SJSA1 (cell line): ENCODE measurements at places on chromosomes 7 and 10.

DNA sequence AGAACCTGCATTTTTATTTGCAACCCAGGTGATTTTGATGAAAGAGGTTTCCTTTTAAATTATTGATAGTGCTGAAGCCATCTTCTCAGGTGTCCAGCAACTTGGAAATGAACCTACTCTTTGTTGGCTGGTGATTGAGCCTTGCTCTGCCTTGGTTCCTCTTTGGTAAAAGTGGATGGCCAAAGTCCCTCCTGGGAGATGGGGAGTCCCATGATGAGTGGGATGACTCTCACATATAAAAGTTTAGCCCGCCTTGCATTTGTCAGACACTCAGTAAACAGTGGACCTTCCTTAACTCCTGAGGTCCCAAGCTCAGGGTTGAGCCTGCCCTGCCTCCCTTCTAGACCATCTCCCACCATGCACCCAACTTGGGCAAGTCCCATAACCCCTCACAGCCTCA, 28.9 kb upstream of the KAT6B start:
- H3K27ac ChIP-seq, result no peak overlapping the region
- H3K4me1 ChIP-seq, result peaks cover 3% of the 10 kb centered on the region
- H3K4me3 ChIP-seq, result no peak overlapping the region
- H3K36me3 ChIP-seq, result no peaks in the 10 kb centered on the region

DNA sequence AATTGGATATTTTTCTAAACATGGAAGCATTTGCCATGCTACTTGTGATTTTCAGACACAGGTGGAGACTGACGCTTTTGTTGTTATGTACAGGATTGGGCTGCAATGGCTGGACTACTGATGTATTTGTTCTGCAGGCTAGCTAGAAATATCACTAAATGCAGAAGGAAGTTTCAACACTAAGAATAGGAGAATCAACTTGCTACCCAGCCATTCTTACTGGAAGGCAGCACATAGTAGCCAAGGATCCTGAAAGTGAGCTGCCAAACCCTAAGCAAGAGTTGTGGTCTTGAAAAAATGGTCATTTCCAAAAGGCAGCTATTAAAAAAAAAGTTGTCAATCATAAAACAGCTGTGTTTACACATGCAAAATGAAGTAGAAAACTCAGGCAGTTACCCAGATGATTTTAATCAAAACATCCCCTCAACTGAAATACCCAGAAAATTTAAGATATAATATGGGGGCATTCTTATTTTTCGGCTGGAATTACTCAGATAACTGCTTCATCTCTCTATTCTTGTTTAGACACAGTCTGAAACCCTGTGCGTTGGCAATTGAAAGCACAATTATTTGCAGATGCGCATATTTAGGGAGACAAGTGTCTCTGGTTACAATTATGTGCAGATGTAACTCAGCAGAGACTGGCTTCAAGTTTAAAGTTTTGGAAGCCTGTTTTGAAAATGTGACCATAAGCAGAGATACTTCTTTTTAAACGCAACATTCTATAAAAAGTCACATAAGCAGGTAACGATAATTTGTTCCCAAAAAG, 31.2 kb downstream of the GFRA1 start:
- H3K4me1 ChIP-seq, result no peaks in the 10 kb centered on the region
- no peak overlapping the region for H3K4me3 ChIP-seq

DNA sequence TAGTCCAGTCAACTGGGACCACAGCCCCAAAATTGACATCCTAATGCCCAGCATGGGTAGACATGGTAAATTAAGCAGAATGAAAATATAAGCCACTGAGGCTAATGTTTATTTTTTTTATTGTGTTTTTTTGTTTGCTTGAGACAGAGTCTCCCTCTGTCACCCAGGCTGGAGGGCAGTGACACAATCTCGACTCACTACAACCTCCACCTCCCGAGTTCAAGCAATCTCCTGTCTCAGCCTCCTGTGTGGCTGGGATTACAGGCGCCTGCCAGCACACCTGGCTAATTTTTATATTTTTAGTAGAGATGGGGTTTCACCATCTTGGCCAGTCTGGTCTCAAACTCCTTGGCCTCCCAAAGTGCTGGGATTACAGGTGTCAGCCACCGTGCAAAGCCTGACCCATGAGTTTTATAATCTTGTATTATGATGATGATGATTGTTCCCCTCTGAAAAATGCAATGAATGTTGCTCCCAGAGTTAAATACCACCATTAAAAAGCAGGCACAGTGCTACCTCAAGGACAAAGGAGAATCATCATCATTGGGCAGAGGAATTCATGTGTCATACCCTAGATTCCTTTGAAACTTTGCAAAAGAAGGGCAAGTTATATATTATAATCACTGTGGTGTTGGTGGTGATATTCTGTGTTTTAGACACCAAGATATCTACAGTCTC, 228.0 kb downstream of the PARD3 start:
- H3K36me3 ChIP-seq, result no peaks in the 10 kb centered on the region
- DNase-seq, result no peak
- H3K4me1 ChIP-seq, result peaks cover 28% of the 10 kb centered on the region
- H3K27ac ChIP-seq, result no peak overlapping the region

DNA sequence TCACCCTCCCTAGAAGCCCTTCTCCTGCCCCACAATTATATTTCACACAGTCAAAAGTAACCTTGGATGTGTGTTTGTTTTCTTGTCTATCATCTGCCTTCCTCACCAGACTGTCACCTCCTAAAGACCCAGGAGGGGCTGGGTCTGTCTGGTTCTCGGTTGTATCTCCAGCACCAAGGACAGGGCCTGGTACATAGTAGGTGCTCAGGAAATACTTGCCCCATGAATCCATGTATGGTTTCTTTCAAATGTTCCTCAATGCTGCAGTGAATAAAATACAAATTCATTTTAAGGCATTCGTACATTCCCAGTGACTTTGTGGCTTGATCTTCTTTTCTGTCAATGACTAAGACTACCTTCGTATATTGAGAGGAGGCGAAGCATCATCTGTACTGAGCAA, 122.9 kb upstream of the ZNF716 start:
- no peak overlapping the region for H3K27ac ChIP-seq
- H3K4me1 ChIP-seq, result no peaks in the 10 kb centered on the region
- no peaks in the 10 kb centered on the region for H3K36me3 ChIP-seq

- no peak for DNase-seq
- H3K4me1 ChIP-seq, result no peaks in the 10 kb centered on the region
- H3K27ac ChIP-seq, result no peak overlapping the region
- H3K36me3 ChIP-seq, result no peaks in the 10 kb centered on the region
Observed at GRCh38 chr10:133185916-133186315, 25.9 kb downstream of the KNDC1 start.

GRCh38 chr10:71911296-71911953, 52.8 kb upstream of the CHST3 start:
- no peaks in the 10 kb centered on the region for H3K36me3 ChIP-seq
- no peak for DNase-seq
- no peaks in the 10 kb centered on the region for H3K4me1 ChIP-seq
- no peaks in the 10 kb centered on the region for H3K27me3 ChIP-seq
- no peak overlapping the region for H3K4me3 ChIP-seq
- H3K27ac ChIP-seq, result no peak overlapping the region

- H3K36me3 ChIP-seq, result 0 out of 2 replicates have a peak, but pooled peaks cover 3% of the 10 kb centered on the region
- peak overlapping the region; percentile 86 for H3K4me3 ChIP-seq
- peaks cover 44% of the 10 kb centered on the region for H3K4me1 ChIP-seq
- peak; percentile 8 for DNase-seq
- H3K27ac ChIP-seq, result peak overlapping the region; percentile 77
- no peaks in the 10 kb centered on the region for H3K27me3 ChIP-seq
Observed at GRCh38 chr7:42237811-42238541, 967 bp upstream of the GLI3 start.

GRCh38 chr10:18409599-18410397, 241.6 kb downstream of the NSUN6 start:
- no peaks in the 10 kb centered on the region for H3K4me1 ChIP-seq
- H3K36me3 ChIP-seq, result no peaks in the 10 kb centered on the region
- no peak overlapping the region for H3K27ac ChIP-seq
- no peak for DNase-seq
- no peak overlapping the region for H3K4me3 ChIP-seq

DNA sequence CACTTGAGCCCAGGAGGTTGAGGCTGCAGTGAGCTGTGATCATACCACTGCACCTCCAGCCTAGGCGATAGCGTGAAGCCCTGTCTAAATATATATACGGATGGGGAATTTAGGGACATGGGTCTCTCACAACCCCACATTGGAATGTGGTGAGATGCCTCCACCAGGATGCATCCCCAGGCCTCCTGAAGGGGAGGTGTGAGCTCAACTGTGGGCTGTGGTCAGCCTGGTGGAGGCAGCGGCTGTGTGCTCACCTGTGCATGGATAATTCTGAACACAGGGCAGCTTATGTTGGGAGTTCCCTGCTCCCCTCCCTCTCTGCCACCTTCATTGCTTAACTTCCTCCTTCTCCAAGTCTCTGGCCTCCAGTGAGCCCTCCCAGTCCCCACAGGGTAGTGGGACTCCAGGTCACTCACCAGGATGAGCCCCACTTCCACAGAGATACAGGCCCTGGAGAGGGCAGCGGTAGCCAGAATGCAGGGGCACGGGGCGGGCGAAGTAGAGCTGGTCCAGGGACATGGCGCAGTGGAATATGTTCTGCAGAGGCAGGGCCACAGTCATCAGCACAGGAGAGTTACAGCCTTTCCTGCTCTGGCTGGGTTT, 30.4 kb downstream of the PYROXD2 start:
- H3K4me1 ChIP-seq, result peaks cover 9% of the 10 kb centered on the region
- peaks cover 7% of the 10 kb centered on the region; the same call in 1 of the 2 replicates for H3K36me3 ChIP-seq
- H3K27ac ChIP-seq, result no peak overlapping the region
- no peak overlapping the region for H3K4me3 ChIP-seq
- H3K27me3 ChIP-seq, result no peaks in the 10 kb centered on the region
- DNase-seq, result no peak

GRCh38 chr10:76738991-76739390, 898.6 kb downstream of the KCNMA1 start:
- no peaks in the 10 kb centered on the region for H3K4me1 ChIP-seq
- H3K27ac ChIP-seq, result no peak overlapping the region
- DNase-seq, result no peak
- no peaks in the 10 kb centered on the region for H3K36me3 ChIP-seq

- peaks cover 25% of the 10 kb centered on the region for H3K4me1 ChIP-seq
- H3K27me3 ChIP-seq, result no peaks in the 10 kb centered on the region
- DNase-seq, result peak; percentile 47
- no peak overlapping the region for H3K27ac ChIP-seq
- no peak overlapping the region for H3K4me3 ChIP-seq
Observed at GRCh38 chr7:151244196-151244840, 4.2 kb downstream of the SMARCD3 start.

GRCh38 chr7:43038254-43038653, 74.2 kb upstream of the HECW1 start:
- no peak for DNase-seq
- no peaks in the 10 kb centered on the region for H3K36me3 ChIP-seq
- H3K4me1 ChIP-seq, result peaks cover 16% of the 10 kb centered on the region; the same call in 1 of the 2 replicates
- no peaks in the 10 kb centered on the region for H3K27me3 ChIP-seq
- no peak overlapping the region for H3K4me3 ChIP-seq

DNA sequence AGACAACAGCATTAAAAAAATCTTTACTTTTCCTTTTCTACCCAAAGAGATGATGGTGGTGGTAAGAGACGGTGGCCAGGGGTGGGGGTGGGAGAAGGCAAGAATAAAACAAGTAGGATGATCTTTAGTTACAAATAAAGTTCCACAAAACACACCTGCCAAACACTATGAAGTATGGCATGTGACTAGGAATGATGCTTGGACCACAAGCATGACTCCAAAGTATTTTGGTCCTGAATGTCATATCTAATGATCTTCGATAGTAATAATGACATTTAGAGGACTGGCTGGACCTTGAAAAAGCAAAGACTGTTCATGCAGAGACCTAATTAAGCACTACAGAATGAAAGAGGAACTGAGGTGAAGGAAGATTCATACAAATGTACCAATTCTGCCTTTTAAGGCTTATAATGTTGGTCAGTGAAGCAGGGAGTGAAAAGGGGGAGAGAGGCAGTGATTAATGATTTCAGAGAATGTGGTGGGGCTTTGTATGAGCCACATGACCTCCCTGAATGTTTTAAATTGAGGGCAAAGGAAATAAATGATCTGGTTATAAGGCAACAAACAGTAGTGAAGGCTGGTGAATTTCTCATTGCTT, 29.6 kb upstream of the DKK1 start:
- H3K27me3 ChIP-seq, result no peaks in the 10 kb centered on the region
- H3K4me1 ChIP-seq, result no peaks in the 10 kb centered on the region
- H3K36me3 ChIP-seq, result no peaks in the 10 kb centered on the region
- H3K4me3 ChIP-seq, result no peak overlapping the region
- DNase-seq, result no peak

- no peaks in the 10 kb centered on the region for H3K27me3 ChIP-seq
- H3K27ac ChIP-seq, result no peak overlapping the region
- H3K4me3 ChIP-seq, result no peak overlapping the region
- H3K4me1 ChIP-seq, result no peaks in the 10 kb centered on the region
- no peak for DNase-seq
- H3K36me3 ChIP-seq, result no peaks in the 10 kb centered on the region
Observed at GRCh38 chr7:9028012-9028411, 594.6 kb downstream of the NXPH1 start.

GRCh38 chr7:3649678-3650440, 348.8 kb downstream of the SDK1 start:
- no peaks in the 10 kb centered on the region for H3K27me3 ChIP-seq
- H3K36me3 ChIP-seq, result peaks cover 10% of the 10 kb centered on the region
- peaks cover 5% of the 10 kb centered on the region; the same call in 1 of the 2 replicates for H3K4me1 ChIP-seq
- DNase-seq, result no peak
- no peak overlapping the region for H3K27ac ChIP-seq
